Activated T-helper 17 cell treated with anti-CD3 and anti-CD28 coated beads, Interleukin-2, amount 50 U/mL, for 72 hours (primary cell): ENCODE measurements at places on chromosomes 6 and 20. TPM values are rescaled to one million over a fixed set of nuclear protein-coding genes. Genes with fewer than 3 reads are reported as not detected.

The PEX6 gene
- total RNA-seq = 16.4 TPM

The MAN1A1 gene
- 19.1 TPM for total RNA-seq

The TFAP2C gene
- total RNA-seq = not detected

The OPRL1 gene
- total RNA-seq = 0.56 TPM

The ULBP1 gene
- total RNA-seq = 0.35 TPM

The DEFB125 gene
- not detected for total RNA-seq

The SCUBE3 gene
- total RNA-seq = 0.05 TPM

The FOXC1 gene
- total RNA-seq = not detected

The RGS17 gene
- 0.26 TPM for total RNA-seq

The SUPT3H gene
- 20.0 TPM for total RNA-seq

The TP53INP2 gene
- 4.1 TPM for total RNA-seq

- ATAC-seq = no peak
These were observed 126.0 kb upstream of the PMEPA1 start for GRCh38 chr20:57835588-57836455.

GRCh38 chr6:112881828-112882780 lies 535.0 kb downstream of the RFPL4B start:
- no peak for ATAC-seq

- ATAC-seq = no peak
These were observed 17.0 kb downstream of the PHF20 start for GRCh38 chr20:35788796-35789195.

DNA sequence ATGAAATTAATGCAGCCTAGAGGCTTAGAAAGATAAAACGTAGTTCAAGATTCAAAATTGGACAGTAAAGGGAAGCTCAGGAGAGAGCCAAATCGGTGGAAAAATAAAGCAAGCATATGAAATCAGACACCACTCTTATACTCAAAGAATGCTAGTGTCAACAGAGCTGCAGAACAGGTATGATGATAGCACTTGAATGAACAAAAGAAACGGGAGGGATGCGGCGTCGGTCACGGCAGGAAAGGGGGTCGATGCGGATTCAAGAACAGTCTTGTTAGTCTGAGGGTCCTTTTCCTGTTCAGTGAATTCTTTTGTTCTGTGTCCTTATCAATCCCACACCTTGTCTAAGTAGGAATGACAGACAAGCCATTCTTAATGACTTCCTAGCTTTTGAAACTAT lies 114.4 kb downstream of the FOXC1 start:
- ATAC-seq = no peak

- no peak for ATAC-seq
These were observed 11.1 kb downstream of the PCED1A start for GRCh38 chr20:2829376-2829775.

- no peak for ATAC-seq
These were observed 833.5 kb downstream of the DHX35 start for GRCh38 chr20:39795401-39796272.

GRCh38 chr6:170435766-170436165 lies 117.3 kb downstream of the PSMB1 start:
- no peak for ATAC-seq

- no peak for ATAC-seq
These were observed 289.3 kb downstream of the KIF16B start for GRCh38 chr20:16283978-16284377.

GRCh38 chr6:158519761-158520160 lies 40.1 kb upstream of the TMEM181 start:
- no peak for ATAC-seq

- ATAC-seq = no peak
These were observed 288.0 kb downstream of the PHACTR1 start for GRCh38 chr6:13004601-13005000.

- no peak for ATAC-seq
These were observed 121.7 kb upstream of the CCN2 start for GRCh38 chr6:132072831-132073230.

- ATAC-seq = no peak
These were observed 107.7 kb upstream of the JAG1 start for GRCh38 chr20:10781526-10781925.

DNA sequence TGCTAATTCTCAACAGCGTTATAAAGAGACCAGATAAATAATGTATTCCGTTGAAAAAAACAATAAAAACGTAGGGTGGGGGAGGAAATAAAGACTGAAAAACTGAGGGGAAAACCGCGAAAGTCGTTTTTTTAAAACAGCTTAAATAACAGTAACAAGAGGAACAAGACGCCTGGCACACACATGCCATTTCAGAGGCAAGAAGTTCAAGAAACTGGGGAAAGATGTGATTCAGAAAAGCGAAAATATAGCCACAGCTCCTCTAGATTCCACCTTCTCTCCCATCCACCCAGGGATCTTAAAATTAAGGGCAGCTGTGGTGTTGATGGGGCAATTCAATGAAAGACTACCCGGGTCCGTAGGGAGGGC lies 1.3 kb downstream of the EPB41L2 start:
- ATAC-seq = no peak

- ATAC-seq = no peak
These were observed 64.5 kb upstream of the SLC22A1 start for GRCh38 chr6:160057080-160057479.

GRCh38 chr20:49762940-49763766 lies 49.5 kb upstream of the B4GALT5 start:
- ATAC-seq = no peak

- ATAC-seq = peak; percentile 90
These were observed 88.5 kb downstream of the BCAS1 start for GRCh38 chr20:53981752-53982437.

- ATAC-seq = no peak
These were observed 77.3 kb downstream of the TRMT11 start for GRCh38 chr6:126063512-126064146.
